ENCODE measurements at places on chromosomes 13 and 19. TPM values are rescaled to one million over a fixed set of nuclear protein-coding genes. Genes with fewer than 3 reads are reported as not detected.

GRCh38 chr13:58953638-58954037 is 1210.1 kb downstream of the DIAPH3 start:
- no peak for DNase-seq

GRCh38 chr19:3784607-3785450 is 1.4 kb downstream of the MATK start:
- DNase-seq, result no peak

- no peak for DNase-seq
Observed at GRCh38 chr19:47081095-47081494, 32.5 kb downstream of the ZC3H4 start.

DNA sequence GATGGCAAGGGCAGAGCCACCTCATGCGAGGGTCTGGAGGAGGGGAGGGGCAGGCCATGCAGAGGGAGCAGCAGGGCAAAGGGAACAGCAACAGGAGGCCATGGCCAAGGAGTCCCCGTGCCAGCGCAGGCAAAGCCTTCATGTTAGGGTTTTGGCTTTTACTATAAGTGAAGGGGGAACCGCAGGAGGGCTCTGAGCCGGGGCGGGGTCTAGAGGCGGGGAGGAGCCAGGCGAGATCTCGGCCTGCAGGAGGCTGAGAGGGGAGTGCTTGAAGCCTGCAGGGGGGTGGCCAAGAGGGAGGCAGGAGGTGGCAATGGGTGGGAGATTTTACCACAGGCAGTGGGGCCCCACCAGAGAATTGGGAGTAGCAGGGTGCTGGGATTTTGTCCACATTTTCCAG is 6.3 kb downstream of the ARHGAP33 start:
- DNase-seq, result no peak

DNA sequence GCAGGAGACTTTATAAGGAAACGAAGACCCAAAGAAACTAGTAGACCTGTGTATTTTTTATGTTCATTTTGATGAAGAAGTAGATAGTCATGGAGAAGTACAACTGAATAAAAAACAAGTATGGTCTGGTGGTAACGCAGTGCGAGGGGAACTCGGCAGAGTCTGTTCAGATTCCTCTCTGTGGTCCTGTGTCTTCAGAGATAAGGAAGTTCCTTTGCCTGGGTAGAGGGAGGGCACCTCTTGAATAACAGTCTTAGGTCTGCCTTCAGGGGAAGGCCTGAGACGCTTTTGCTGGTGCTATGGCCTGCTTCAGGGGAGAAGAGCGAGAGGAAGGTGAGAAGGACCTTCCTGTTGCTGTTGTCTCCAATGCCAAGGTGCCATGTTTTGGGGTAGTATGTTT is 25.9 kb upstream of the SLC46A3 start:
- DNase-seq, result no peak

GRCh38 chr13:106630162-106630561 is 62.2 kb upstream of the ARGLU1 start:
- DNase-seq, result no peak

GRCh38 chr19:30679153-30679702 is 307.0 kb downstream of the ZNF536 start:
- no peak for DNase-seq

- DNase-seq, result no peak
Observed at GRCh38 chr13:79593121-79593520, 112.2 kb downstream of the NDFIP2 start.

DNA sequence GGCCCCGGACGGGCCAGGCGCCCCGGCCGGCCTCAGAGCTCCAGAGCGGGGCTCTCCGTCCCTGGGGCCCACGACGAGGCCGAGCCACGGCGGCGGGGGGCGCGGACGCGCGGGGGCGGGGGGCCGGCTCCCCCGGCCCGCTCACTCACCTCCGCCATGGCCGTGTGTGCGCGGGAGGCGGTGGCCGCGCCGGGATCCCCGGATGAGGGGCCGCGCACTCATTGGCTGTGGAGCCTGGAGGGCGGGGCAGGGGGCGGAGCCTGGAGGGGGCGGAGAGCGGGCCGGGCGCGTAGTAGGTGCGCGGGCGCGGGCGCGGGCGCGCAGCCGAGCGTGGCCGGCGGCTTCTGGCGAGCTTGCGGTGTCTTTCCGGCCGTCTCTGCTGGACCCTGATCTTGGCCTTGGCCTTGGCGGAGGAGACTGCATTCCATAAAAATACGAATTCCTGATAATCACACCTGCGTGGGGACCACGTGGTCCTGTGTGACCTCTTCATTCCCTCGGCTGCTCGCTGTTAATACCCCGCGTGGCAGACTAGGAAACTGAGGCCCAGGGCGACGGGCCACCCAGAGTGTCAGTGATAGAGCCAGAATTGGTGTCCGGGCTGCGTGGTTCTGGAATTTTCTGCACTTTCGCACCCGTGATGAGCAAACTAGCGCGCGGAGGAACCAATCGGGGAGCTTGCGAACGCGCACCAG is at the start of gene MIER2:
Gene MIER2 (minus strand): TSS at position 172 of the 695 bp plus-strand sequence. CDS start 14 bp downstream, at position 158.
- peak; percentile 88 for DNase-seq

DNA sequence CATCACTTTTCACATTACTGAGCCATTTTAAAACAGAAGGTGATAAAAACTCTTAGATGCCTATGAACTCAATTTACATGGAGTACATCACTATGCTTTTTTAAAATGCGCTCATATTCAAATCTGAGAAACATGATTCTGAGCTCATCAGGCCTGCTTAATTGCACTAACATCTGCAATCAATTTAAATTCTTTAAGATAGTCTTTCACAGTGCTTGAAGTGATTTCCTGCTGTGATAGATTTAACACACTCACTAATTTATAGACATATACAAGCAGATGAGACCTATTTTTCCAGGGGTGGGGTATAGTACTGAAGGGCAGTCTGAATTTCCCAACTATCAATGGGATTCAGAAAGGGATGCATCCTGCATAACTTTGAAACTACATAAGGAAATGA is 82.9 kb downstream of the DIAPH3 start:
- DNase-seq, result no peak

DNA sequence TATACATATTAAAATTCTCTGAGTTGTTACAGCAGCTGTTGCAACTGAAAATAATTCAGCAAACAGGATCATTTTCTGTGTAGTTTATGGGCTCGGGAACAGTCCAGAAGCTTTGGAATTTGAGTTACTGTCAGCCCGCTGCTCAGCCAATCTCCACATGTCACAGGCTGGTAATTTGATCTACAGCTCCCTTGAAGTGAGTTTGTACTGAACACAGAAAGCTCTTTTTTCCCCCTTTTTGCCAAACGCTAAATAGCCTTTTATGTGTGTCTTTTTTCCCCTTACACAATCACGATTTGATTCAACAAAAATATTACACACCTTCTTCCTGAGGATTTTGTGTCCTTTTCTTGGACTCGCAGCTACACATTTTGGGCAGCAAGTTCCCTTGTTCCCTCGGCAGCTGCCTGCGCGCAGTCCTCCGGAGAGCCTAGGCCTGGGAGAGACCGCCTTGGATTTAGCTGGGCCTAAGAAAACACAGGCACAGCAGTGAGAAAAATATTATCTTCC is 371.4 kb downstream of the KCNRG start:
- no peak for DNase-seq

GRCh38 chr19:57165846-57166245 is 1.4 kb downstream of the DUXA start:
- no peak for DNase-seq

GRCh38 chr13:26011996-26012821 is 39.6 kb downstream of the SHISA2 start:
- peak; percentile 76 for DNase-seq

DNA sequence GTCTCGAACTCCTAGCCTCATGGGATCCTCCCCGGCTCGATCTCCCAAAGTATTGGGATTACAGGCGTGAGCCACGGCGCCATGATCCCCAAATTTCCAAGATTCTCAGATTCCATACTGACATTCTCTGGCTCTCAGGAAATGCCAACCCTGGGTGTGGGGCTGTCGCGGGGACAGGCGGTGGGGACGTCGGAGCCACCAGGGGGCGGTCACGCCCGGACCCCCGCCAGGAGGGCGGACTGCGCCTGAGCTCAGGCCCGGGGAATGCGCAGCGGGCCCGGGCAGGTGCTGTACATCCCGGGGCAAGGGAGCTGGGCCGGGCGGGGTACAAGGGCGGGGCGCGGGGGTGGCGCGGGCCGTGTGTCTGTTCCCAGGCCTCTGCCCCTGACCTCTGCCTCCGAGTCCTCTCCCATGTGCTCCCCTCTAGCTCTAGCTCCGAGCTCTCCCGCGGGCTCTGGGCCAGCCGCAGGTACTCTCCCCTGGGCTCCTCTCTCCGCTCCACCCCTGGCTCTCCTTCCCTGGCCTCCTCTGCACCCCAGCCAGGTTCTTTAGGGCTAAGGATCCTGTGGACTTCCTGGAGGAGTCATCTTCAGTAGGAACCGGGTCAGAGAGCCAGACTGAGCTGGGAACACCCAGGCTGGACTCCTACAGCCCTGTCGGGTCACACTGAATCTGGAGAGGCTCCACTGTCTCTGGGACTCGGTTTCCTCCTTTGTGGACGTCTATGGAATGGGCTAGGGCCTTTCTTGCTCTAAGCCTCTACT is 2.4 kb downstream of the PPP1R13L start:
- DNase-seq, result no peak

DNA sequence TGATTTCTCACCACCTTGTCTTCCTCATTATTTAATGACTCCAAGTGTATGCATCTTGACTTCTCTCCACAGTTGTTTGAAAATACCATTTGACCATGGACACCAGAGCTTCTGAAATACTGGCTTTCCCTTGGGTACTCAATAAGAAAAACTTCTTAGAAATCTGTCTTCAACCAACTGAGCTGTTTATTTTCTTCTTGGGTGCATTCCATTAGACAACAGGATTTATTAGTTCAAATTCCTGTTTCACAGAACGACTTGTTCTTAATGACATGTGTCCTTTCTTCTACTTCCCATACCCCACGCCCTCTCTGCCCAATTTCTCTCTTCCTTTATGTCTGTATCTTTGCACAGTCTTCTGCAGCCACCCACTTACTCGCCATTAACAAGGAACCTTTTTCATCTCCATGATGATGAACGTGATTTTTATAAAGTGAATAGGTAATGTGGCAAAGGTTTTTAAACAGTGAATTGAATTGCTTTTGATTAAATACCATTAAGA is 11.3 kb upstream of the ITM2B start:
- DNase-seq, result no peak

DNA sequence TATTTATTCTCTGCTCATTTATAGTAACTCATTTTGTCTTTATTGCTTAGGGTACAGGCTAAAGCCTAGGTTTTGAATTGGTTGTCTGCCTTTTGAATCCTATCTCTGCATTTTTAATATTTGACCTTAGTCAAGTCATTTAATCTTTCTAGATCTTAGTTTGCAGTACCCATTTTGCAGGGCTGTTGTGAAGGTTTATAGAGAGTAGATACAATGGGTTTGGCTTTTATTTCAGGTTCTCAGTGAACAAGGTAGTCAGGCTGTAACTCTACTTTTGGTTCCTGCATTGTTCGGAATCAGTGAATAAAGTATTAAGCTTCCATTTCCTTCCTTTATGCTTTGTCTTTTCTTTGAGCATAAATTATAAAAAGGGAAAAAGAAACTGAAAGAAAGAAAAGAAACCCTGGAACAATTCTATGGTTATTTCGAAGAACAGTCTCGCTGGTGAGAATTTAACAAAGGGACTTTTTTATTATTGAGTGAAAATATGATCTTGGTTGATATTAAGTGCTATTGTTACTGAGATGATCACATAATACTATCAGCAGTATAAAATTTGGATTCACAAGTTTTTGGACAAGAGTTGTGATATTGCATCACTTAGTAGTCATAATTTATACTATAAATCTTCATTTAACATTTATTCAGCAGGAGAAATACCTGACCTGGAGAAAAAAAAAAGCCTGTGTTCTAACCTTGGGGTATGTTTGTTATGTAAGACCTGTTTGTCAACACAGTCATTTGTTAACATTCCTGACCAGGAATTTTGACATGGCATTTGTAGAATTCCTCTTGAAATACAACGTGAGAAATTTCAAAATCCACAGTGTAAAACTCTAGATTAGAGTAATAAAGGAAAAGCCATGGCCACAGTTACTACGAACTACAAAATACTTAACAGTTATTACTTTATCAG is 91.3 kb downstream of the ZMYM2 start:
- DNase-seq, result no peak

- no peak for DNase-seq
Observed at GRCh38 chr13:40149611-40150274, 494.3 kb downstream of the COG6 start.

- no peak for DNase-seq
Observed at GRCh38 chr13:113855012-113855921, 8.6 kb downstream of the GAS6 start.

- no peak for DNase-seq
Observed at GRCh38 chr13:29548722-29549121, 46.8 kb downstream of the SLC7A1 start.

DNA sequence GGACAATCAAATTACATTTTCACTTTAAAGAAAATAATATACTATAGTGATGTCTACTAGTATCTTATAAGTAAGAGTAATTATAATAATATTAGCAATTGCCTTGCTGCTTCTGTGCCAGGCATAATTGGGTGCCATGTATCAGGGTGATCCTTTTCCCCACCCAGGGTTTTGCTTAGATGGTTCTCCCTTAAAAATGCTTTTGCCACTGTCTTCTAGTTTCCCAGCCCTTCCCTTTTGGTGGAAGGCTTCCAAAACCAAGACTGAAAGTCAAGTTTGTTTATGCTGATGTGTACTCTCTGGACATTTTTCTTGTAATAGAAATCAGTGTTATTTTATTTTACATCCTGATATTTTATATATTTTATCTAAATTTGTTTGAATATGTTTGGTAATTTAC is 77.8 kb downstream of the ITGBL1 start:
- no peak for DNase-seq

PRRG2 gene
- total RNA-seq, result 1.5 TPM

GARIN5A gene
- 0.29 TPM for total RNA-seq

CCDC169 gene
- not detected for total RNA-seq

ZNF677 gene
- total RNA-seq, result 9.8 TPM

SULT2A1 gene
- not detected for total RNA-seq

RXFP2 gene
- total RNA-seq, result not detected

CEACAM8 gene
- total RNA-seq, result not detected

RBM42 gene
- total RNA-seq, result 118 TPM

IGFL2 gene
- total RNA-seq, result not detected

MYDGF gene
- total RNA-seq, result 54.9 TPM

RASGRP4 gene
- total RNA-seq, result 0.50 TPM

MAG gene
- not detected for total RNA-seq

APOC1 gene
- total RNA-seq, result not detected

OR7A5 gene
- not detected for total RNA-seq

TLE6 gene
- 2.0 TPM for total RNA-seq

PABPC3 gene
- total RNA-seq, result 0.79 TPM

MYH14 gene
- not detected for total RNA-seq

ADGRE2 gene
- total RNA-seq, result 0.21 TPM

PEAK3 gene
- 0.34 TPM for total RNA-seq

KIR2DL4 gene
- total RNA-seq, result not detected
